Effector memory CD8-positive, alpha-beta T cell (primary cell): ENCODE measurements at places on chromosomes 7 and 10.

- DNase-seq: no peak
Measured at GRCh38 chr7:45132708-45133320, 21.3 kb upstream of the TBRG4 start.

GRCh38 chr10:89861584-89862301 is 160.4 kb downstream of the KIF20B start:
- DNase-seq: no peak

DNA sequence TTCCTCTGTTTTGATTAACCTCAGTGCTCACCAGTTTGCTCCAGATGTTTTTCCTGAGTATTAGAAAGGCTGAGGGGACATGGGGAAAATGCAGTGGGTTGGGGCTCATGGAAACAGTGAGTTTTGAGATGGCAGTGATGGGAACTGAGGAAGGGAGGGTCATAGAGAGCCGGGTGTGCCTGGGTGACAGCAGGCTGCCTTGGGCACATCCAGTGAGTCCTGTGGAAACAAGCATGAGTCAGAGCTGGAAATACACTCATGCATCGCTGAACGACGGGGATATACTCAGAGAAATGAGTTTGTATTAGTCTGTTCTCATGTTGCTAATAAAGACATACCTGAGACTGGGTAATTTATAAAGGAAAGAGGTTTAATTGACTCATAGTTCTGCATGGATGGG is 202.2 kb downstream of the TMEM178B start:
- DNase-seq: no peak

GRCh38 chr10:103765981-103766380 is 89.4 kb downstream of the SH3PXD2A start:
- peak; percentile 72 for DNase-seq

GRCh38 chr7:13875496-13876074 is 113.9 kb downstream of the ETV1 start:
- no peak for DNase-seq
